ENCODE measurements at places on chromosomes 3 and 15.

DNA sequence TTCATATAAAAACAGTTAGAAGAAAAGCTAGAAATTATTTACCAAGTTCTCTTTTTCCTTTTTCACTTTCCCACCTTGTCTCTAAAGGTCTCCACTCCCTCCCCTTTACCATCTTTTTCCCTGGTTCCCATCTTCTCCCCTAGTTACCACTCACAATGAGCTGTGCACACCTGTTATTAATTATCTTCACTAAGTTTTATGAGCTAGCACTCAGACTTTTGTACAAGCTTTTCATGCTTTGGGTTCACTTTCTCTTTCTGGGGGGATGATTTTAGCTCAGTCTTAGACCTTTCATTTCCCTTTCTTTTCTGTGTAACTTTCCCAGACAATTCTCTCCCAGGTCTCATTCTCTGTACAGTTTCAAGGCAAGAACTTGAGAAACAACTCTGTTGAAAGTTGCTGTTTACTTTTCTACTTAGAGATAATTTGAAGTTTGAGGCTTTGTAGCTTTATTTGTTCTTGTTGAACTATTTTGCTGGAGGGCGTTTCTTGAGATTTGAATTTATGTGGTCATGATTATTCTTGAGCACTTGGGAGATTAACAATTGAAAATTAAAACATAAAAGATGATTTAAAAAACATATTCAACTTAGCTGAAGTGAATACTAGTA is 24.0 kb upstream of the AADAC start:
- DNase-seq, result no peak

DNA sequence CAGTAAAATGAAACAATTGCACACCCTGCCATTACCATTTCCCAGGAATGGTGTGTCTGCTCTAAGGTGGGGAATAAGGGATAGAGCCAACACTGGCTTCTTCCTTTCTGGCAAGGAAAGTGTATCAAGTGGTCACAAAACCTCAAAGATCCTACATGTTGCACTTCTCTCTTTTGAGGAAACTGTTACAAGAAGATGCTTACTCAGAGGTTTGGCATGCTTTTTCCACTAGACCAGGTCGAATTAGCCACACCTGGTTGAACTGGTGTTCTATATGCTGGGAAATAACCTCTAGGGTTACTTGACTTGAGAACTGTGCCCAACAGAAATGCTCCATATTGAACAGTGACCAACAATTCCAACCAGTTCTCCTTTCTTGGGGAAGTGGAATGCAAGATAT is 102.9 kb downstream of the LRRN1 start:
- no peak for DNase-seq

- no peak for DNase-seq
These were observed 136.3 kb downstream of the IMPG2 start for GRCh38 chr3:101184111-101184510.

DNA sequence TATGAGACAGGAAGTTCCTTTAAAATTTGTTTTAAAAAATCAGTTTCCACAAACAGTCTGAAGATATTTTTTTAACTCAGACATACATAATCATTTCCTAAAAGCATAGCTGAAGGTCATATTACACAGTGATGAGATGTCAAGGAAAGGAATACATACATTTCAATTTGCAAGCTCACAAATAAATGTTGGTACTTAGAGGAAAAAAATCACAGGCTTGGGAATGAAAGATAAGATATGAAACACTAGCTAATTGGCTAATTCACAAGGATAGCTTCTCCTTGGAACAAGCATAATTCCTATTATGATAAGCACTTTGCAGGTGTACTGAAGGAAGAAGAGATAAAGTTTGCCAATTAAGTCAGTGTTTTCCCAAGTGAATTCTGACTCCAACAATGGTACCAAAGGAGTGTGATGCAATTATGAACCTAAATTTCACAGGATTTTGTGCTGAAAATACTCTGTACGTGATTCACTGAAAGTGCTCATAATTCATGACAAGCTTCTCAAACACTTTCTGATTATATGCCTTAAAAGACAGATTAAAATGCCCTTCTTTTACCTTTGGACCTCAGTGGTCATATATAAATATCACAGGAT is 112.4 kb downstream of the FRMD5 start:
- no peak for DNase-seq

DNA sequence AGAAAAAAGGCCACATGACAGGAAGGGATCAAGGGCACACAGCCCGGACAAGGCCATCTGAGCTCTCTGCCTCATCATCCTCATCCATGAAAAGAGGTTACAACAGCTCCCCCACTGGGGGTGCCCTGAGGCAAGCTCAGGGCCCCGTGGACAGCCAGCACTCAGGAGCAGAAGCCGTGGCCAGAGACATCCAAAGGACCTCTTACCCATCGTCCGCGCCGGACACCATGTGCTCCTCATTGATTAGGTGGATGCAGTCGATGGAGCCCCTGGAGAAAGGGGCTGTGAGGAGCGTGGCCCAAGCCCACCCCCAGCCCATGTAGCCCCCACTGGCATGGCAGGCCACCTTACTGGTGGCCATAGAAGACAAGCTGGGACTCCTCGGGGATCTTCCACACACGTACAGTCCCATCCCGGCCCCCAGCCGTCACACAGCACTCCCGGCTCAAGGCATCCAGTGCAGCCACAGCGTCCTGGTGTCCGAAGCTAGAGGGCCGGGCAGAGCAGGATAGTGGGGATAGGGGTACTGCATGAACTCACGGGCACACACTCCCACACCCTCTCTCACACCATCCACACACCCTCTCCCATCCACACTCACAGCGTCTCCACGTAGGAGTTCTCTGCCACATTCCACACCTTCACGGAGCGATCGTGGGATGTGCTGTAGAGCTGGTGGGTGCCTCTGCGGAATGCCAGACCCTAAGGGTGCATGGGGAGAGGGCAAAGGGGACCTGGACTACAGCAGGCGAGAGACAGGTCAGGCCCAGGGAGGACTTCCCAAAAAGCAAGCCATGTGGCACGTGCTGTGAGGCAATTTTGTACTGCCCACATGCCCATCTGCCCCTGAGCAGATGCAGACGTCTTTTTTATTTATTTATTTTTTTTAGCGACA is 6.5 kb downstream of the RRP9 start:
- no peak for DNase-seq

DNA sequence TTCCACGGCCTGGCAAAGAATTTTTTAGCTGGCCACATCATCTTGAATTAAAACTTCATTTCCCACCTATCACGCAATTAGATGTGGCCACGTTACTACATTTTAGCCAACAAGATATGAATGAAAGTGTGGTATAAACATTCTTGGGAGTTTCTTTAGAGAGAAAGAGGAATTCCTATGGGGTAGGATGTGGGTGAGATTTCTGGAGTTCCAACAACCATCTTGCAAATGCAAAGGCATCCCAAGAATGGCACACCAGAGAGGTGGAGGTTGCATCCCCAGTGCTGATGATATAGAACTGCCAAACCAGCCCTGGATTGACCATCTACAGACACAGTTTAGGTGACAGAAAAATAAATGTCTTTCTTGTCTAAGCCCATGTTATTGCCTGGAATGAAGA is 66.3 kb upstream of the AKAP13 start:
- no peak for DNase-seq

DNA sequence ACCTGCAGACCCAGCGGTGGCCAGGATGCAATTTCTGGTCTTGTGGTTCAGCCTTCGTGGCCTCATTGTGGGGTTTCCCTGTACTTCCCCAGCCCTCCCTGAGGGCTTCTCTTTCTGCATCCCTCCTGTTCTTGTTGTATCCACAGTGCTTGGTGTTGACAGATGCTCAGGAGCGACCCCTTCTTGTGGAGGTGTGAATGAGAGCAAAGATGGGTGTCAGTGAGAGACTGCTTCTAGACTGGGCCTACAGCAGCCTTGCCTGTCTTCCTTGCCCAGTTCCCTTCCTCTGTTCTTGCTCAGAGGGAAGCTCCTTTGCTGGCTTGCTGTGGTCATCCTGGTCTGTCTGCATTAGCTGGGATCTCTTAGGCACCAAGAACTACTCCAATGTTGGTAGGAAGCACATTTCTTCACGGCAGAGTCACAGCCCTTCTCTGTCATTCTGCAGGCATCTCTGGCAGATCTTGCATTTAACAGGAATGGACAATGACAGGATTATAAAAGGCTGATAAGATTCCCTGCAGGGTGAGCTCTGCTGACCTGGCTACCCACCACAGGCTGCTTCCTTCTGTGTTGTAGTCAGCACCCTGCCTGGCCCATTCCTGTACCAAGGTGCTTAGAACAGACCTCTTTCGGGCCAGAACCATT is 317.8 kb upstream of the C2CD4B start:
- no peak for DNase-seq

GRCh38 chr15:33737687-33738601 is 230.4 kb upstream of the CHRM5 start:
- no peak for DNase-seq

- DNase-seq, result no peak
These were observed 75.8 kb downstream of the RPL39L start for GRCh38 chr3:187063286-187064121.

DNA sequence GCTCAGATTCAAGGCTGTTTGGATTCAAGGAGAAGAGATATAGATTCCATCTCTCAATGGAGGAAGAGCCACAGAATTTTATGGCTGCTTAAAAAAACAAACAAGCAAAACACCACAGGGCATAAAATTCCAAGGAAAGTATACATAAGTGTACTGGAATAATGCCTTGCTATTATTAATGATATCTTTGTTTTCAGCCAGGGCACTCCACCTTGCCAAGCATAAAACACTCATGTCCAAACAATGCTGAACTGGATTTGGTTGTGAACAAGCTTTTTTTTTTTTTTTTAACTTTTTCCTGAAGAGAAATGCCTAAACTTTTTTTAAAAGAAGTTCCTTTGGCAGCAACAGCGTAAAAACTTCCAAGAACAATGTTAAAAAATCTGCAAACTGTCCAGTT is 4.8 kb upstream of the CLSTN2 start:
- no peak for DNase-seq

- no peak for DNase-seq
These were observed 16.9 kb downstream of the ACAA1 start for GRCh38 chr3:38119821-38120692.

GRCh38 chr3:4739289-4740236 is 239.7 kb upstream of the BHLHE40 start:
- DNase-seq, result no peak

- no peak for DNase-seq
These were observed 25.8 kb upstream of the POLG start for GRCh38 chr15:89360294-89360971.

- no peak for DNase-seq
These were observed 45.4 kb downstream of the PSMD6 start for GRCh38 chr3:63977893-63978292.

DNA sequence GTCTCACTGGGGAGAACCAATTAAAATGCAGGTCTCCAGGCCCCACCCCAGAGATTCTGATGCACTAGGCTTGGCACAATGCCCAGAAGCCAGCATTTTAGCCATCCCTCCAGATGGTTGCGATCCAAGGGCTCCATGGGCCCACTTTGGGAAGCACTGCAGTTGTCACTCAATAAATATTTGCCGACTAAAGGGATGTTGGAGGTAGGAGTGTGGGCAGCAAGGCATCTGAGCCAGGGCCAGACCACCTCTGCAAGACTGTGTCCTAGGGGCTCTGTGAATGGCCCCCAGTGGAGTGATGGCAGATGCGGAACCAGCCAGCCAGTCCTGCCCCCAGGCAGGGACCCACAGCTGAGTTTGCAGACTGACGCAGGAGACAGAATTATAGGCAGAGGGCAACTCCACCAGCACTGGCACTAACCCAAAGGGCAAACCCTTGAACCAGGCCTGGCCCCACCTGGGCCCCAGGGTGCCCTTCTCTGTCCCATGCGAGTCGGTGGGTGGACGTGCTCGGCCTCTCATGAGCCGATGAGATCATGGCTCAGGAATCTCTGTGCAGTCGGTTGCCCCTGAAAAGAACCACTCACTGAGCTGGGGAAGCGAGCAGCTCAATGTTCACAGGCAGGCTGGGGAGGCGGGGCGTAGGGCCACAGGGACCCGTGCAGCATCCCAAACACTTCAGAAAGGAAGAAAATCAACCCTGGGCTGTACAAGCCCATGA is 49.7 kb downstream of the SEMA5B start:
- peak; percentile 89 for DNase-seq

DNA sequence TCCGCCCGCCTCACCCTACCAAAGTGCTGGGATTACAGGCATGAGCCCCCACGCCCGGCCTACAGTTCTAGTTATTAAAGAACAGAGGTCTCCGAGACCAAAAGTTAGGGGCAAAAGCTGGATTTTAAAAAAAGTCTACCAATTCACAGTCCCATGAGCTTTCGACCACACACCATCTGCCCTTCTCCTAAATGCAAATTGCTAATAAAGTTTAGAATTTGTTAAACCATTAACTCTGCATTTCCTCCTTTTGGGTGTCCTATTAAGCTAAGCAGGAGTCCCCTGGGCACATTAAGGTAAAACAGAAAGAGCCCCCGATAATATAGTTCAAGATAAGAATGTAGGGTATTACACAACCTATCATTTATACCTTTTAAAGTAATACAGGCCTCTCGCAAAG is 322.7 kb downstream of the FOXP1 start:
- DNase-seq, result no peak

DNA sequence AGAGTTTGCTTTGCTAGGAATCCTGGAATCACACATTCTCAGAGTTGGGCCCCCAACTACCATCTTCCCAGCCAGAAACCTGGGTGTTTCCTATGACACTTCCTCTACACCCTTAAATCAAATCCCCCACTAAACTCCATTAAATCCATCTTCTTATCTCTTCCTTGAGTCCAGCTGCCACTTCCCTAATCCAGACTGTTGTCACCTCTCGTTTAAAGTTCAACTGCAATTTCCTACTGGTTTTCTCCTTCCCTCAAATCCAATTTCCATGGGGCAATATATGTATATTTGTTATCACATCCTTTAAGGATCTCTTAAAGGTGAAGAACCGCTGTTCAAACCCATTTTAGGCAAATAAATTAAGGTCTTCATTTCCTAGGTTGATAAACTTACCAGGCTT is 73.6 kb upstream of the SNTN start:
- no peak for DNase-seq

GRCh38 chr15:62068071-62068809 is 1.5 kb downstream of the C2CD4A start:
- DNase-seq, result peak; percentile 86

DNA sequence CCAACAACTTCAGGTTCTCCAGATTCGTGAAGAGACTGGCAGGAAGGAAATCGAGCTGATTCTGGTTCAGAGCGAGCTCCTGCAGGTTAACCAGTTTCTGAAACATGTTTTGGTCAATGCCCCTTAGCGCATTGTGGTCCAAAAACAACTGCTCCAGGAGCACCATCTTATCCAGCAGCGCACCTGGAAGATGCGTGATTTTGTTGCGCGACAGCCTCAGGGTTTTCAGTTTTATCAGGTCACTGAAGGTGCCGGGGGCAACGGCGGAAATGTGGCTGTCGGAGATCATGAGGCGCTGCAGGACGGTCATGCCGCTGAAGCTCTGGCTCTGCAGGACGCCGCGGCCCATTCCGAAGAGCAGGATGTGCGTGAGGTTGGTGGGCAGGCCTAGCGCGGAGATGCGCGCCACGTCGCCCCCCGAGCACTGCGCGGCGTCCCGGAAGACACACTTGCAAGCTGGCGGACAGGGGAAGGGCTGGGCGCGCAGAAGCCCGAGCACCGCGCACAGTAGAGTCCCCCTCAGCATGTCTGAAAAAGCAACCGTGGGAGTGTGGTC is 1.2 kb downstream of the GP5 start:
- DNase-seq, result no peak

- no peak for DNase-seq
These were observed 42.0 kb downstream of the MYO1E start for GRCh38 chr15:59330649-59331048.

GRCh38 chr3:188266562-188267274 is 112.8 kb downstream of the LPP start:
- no peak for DNase-seq

- DNase-seq, result no peak
These were observed 64.4 kb downstream of the SRGAP3 start for GRCh38 chr3:9185046-9185445.

GRCh38 chr3:16849795-16850194 is 35.0 kb upstream of the PLCL2 start:
- no peak for DNase-seq
